Fibroblast of villous mesenchyme (primary cell): ENCODE measurements at places on chromosomes 5 and 9. TPM values are rescaled to one million over a fixed set of nuclear protein-coding genes. Genes with fewer than 3 reads are reported as not detected.
A peak's percentile ranks its signal among the peaks of the same experiment; 100 is the strongest.

LHX3 gene
- not detected in 2 replicates for total RNA-seq

CCDC183 gene
- total RNA-seq, result 0.32 and 0.43 TPM in 2 replicates

DNA sequence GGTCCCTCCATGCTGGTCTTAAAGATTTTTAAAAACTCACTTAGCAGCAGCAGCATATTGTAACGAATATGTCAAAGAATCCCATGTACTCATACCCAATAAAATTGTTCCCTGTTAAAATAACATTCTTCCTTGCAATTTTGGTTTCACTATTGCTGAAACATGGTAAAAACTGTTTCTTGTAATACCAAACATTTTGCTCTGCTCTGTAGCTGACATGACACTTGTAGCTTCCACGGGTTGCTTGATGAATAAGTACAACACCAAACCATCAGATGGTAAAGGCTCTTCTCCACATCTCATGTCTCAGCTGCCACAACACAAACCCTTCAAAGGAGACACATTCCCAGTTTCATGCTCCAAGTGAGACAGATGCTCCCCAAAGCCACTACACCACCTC, 180.7 kb upstream of the PTGER4 start:
- DNase-seq, result no peak

- no peak for DNase-seq
Measured at GRCh38 chr5:100654895-100655294, 119.7 kb downstream of the FAM174A start.

DNA sequence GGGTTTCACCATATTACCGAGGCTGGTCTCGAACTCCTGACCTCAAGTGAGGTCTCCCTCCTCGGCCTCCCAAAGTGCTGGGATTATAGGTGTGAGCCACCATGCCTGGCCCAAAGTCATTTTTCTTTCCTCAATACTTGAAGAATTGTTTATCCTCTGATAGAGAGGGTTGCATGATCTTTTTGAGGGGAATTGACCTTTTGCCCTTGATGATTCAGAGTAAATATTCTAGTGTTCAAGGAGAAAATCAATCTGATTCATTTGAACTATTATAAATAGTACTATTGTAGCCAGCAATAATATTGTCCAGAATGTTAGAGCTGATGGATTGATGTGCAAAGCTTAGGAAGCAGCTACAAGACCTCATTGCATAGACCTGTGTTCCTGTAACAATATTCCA, 47.1 kb downstream of the UGCG start:
- DNase-seq, result no peak

FOXD4 gene
- under 0.01 and 0.43 TPM in 2 replicates for total RNA-seq

DNA sequence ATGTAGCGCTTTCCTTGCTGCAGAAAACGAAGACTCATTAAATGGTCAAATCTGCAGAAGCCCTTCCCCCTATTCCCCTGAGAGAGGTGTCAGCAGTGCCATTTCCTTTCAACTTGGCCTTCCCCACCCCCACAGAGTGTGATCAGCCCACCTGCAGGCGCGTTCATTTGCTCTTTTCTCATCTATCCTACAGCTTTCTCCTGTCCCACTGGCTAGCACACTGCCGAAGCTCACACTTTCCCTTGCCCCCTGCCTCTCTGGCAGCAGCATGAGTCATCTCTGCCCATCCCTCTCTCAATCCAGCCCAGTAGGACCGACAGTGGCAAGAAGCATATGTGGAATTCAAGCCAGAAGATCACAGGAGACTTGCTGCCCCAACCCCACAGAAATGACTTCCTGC, 213.8 kb downstream of the FAM114A2 start:
- no peak for DNase-seq

ACOT12 gene
- total RNA-seq, result not detected in 2 replicates

ADRA1B gene
- under 0.01 and 0.43 TPM in 2 replicates for total RNA-seq

GRCh38 chr9:90778746-90779145, 22.9 kb upstream of the SYK start:
- no peak for DNase-seq

MTAP gene
- 26.4 and 36.7 TPM in 2 replicates for total RNA-seq

DNA sequence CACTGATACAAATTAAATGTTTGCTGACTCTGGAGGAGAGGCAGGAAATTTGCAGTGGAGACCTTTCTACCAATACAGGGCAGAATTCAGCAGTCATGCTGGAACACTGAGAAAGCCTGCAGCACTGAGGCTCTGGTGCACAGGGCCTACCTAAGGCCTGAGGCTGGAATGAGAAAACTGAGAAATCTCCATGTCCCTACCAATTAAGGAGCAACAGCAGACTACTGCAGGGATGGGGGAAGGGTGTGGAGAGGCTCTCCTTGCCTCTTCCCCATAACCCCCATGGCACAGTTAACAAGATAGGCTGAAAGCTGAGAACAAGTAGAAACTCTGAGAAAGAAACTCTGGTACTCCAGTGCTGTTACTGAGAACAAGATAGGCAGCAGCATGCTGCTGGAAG, 10.5 kb downstream of the FBXO4 start:
- DNase-seq, result no peak

DNA sequence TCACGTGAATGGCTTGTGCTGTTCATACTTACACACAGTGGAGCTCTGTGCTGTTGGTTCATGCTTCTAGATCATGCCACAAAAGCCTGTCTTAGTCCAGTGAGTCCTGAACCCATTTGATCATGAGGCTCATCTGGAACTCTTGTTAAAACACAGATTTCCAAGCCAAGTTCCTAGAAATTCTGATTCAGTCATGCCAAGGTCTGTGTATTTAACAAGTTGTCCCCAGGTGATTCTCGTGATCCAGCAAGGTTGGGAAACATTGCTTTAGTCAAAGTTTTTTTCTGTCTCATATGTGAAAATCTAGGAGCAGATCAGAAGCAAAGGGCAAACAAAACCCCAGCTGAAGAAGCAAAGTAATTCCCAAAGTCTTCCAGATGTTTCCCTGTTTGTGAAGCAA, 112.5 kb upstream of the GAS1 start:
- no peak for DNase-seq

GRCh38 chr5:1338196-1338490, 6.8 kb downstream of the CLPTM1L start:
- no peak for DNase-seq

FLT4 gene
- total RNA-seq, result under 0.01 and 0.43 TPM in 2 replicates

- DNase-seq, result no peak
Measured at GRCh38 chr5:92179651-92180050, 796.5 kb upstream of the ARRDC3 start.

DNA sequence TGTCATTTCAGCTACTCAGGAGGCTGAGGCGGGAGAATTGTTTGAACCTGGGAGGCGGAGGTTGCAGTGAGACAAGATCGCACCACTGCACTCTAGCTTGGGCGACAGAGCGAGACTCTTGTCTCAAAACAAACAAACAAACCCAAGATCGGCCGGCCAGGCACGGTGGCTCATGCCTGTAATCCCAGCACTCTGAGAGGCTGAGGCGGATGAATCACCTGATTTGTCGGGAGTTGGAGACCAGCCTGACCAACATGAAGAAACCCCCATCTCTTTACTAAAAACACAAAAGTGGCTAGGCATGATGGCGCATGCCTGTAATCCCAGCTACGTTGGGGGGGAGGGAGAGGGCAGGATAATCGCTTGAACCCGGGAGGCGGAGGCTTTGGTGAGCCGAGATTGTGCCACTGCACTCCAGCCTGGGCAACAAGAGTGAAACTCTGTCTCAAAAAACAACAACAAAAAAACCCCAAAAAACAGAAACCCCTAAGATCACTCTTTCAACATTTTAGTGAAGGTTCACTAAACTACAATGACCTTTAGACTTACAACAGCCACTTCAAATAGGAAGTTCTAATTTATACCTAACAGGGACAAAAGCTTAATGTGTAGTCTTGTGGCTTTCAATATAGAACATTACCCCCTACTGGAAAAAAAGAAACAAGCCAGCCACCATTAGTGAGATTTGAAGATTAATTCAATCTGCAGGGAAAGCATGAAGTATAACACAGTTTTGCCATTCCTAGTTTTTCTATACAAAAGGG, 7.0 kb downstream of the HSPA9 start:
- DNase-seq, result no peak

GCNT1 gene
- 2.6 and 9.9 TPM in 2 replicates for total RNA-seq

FOXD4L4 gene
- under 0.01 TPM in 1 of 2 replicates, not detected in the other for total RNA-seq

DNA sequence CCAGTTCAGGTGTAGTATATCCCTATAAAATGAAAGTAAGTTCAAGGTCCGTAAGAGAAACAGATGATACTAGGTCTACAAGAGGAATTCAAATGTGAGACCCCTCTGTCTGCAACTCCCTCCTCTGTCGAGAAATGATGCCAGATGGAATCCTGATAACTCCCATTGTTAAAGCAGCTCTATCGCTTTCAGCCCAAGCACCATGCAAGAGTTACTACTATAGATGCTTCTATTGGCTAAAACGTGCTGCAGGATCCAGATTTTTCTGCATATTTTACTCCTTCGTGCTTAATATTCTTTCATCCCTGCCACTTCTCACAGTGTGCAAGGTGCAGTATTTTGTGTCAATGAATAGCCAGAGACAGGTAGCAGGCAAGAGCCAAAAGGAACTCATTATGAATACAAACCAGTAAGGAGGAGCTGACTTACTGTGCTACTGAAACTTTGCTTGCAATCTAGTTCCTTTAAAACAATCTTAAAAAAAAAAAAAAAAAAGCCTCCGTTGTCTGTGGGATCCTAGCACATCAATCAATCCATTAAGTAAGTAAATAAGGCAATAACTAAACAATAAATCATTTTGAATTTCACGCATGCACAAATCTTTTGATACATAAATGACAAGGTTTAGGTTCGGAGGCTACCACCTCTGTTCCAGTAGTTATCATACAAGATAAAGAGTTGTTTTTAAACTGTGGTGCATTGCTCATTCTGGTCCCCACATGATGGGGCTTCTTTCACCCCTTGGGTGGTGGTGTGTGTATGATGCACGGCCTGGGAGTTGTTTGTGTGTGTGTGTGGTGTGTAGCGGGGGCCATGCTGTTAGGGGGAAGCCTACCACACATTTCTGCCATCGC, 151.1 kb upstream of the MPDZ start:
- DNase-seq, result no peak

GRCh38 chr9:92474587-92474986, 7.7 kb downstream of the ASPN start:
- DNase-seq, result no peak

DNA sequence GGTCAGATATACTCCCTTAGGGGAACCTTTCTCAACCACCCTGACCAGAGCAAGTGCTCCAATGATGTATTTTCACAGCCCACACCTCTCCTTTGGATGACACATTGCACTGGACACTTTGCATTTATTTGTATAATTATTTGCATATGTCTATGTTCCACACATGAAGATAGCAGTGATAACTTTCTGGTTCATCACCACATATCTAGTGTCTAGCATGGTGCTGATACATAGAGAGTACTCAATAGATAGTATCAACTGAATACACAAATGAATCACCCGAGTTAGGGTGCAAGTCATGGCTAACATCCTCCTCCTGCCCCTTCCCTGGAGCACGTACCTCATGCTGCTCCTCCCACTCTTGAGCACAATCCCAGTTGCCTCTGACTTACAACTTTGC, 617.6 kb downstream of the EBF1 start:
- DNase-seq, result no peak

SLC36A2 gene
- not detected in 2 replicates for total RNA-seq

- DNase-seq, result no peak
Measured at GRCh38 chr9:71629578-71630215, 138.6 kb downstream of the CEMIP2 start.

- DNase-seq, result no peak
Measured at GRCh38 chr5:97085459-97086181, 56.8 kb downstream of the LIX1 start.

PCDHA11 gene
- total RNA-seq, result under 0.01 TPM in 2 replicates

- DNase-seq, result no peak
Measured at GRCh38 chr5:21680641-21681040, 1172.5 kb downstream of the CDH12 start.

GRCh38 chr5:55758231-55758630, 20.4 kb downstream of the DDX4 start:
- no peak for DNase-seq

GRCh38 chr5:120454094-120454798, 9.9 kb upstream of the PRR16 start:
- peak; percentile 64 for DNase-seq

TMEM252 gene
- not detected in 2 replicates for total RNA-seq

DNA sequence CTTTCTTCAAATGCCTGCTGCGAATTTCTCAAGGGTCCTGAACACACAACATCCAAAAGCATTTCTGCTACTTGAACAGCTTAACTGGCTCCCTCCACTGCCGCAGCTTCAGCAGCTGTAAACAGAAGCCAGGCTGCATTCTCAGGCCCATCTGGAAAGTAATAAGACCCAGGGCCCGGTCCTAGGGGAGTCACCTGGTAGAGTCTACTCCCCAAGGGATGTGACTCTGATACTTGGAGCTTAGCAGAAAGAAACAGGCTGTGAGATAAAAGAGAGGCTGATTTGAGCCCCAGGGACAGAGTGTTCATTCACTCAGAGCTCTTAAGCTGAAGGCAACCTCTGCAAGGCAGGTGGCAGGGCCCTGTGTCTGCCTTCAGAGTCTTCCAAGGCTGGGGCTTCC, 356.8 kb downstream of the SPOCK1 start:
- DNase-seq, result peak; percentile 37

GRCh38 chr5:144004146-144004545, 166.3 kb downstream of the YIPF5 start:
- DNase-seq, result peak; percentile 54

DNA sequence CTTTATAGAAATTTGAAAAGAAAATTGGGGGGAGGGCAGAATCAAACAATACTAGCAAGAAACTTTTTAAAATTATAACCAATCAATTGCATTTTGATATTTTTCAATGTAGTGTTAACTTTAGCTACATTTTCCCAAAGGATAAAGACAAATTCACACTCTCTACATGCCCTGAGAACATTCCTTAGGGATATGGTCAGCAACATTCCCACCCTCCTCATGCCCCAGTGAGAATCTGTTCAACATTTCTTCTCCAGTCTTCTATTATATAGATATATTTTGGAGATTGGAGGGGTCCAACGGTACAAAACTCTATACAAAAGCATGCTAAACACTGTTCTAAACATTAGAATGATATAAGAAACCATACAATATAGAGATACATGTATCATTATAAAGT, 11.6 kb upstream of the PRR16 start:
- DNase-seq, result no peak

DNA sequence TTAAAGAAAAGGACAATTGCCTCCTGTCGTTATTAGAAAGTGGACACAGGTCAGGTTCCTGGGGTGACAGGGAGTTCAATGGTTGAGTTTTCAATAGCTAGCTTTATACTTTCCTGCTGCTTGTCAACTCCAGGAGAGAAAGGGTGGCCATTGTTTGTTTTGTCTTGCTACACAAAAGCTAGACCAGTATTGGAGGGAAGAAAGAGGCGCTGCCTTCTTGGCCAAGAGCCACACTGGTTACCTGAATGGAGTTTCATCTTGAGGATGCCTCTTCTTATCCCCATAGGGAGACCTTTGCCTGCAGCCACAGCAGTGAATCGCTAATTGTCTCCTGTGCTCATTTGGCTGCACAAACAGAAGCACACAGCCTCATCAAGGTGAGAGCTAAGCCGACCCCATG, 279.4 kb upstream of the GRIA1 start:
- no peak for DNase-seq

GRCh38 chr9:89659891-89660685, 55.3 kb downstream of the GADD45G start:
- DNase-seq, result no peak

- no peak for DNase-seq
Measured at GRCh38 chr9:89026876-89027275, 35.6 kb downstream of the S1PR3 start.
